ENCODE measurements at places on chromosomes 12 and 14. TPM values are rescaled to one million over a fixed set of nuclear protein-coding genes. Genes with fewer than 3 reads are reported as not detected.
A peak's percentile ranks its signal among the peaks of the same experiment; 100 is the strongest.

- no peak for DNase-seq
Observed at GRCh38 chr12:59425798-59426197, 170.0 kb upstream of the SLC16A7 start.

GRCh38 chr12:12294215-12295005 lies 27.6 kb upstream of the LRP6 start:
- DNase-seq, result no peak

- DNase-seq, result no peak
Observed at GRCh38 chr12:108373111-108373510, 34.0 kb upstream of the CMKLR1 start.

DNA sequence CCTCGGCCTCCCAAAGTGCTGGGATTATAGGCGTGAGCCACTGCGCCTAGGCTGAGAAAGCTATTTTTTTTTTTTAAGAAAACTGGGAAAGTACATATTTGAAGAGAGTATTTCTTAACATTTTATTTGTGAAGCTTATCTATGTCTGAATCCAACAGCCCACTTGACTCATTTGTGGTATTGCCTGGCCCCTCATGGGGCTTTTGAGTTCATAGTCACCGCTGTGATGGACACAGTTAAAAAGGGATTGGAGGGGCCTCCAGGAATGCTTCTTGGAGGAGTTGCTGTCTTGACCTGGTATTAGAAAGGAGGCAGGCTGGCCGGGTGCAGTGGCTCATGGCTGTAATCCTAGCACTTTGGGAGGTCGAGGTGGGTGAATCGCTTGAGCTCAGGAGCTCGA lies 26.5 kb downstream of the BCL7A start:
- no peak for DNase-seq

DNA sequence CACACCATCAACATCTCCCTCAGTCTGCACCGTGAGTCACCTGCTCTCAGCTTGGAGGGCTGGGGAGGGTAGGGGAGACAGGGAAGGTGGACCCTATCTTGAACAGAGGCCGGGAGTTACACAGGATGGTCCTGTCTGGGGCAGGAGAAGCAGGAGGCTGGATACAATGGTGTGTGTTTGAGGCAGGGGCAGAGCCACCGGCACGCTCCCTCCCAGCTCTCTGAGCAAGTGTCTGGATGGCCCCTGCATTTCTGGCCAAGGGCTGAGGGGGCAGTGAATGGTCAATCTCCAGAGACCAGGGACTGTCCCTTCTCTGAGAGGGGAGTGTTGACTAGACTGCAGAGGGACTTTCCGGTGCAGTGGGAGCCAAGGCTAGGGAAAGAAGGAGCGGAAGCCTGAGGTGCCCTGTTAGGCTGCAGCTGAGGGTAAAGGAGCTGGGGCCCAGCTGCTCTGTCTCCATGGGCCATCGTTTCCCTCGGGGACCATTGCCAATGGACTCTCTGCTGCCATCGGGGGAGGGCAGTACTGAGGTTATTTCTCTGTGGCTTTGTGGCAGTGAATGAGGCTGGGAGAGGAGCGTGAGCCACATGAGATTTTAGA lies 1.9 kb downstream of the LRP1-AS start:
- no peak for DNase-seq

GRCh38 chr12:132444957-132445883 lies 44.7 kb upstream of the FBRSL1 start:
- DNase-seq, result peak; percentile 45

DNA sequence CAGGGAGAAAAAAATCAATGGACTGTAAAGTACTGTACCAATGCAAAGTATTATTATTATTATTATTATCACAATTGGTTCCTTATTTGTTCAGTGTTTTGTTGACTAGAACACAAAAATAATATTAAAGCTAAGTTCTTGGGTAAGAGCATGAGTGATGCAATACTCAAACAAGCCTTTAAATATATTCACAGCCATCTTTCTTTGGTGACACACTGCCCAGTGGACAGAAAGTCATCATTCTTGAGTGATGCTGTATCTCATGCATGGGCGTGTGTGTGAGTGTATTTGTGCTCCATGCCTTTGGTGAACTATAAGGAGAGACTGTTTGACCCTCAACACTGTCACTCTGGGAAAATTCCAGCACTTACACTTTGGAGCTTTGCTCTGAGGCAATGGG lies 93.6 kb downstream of the KCNK10 start:
- DNase-seq, result no peak

DNA sequence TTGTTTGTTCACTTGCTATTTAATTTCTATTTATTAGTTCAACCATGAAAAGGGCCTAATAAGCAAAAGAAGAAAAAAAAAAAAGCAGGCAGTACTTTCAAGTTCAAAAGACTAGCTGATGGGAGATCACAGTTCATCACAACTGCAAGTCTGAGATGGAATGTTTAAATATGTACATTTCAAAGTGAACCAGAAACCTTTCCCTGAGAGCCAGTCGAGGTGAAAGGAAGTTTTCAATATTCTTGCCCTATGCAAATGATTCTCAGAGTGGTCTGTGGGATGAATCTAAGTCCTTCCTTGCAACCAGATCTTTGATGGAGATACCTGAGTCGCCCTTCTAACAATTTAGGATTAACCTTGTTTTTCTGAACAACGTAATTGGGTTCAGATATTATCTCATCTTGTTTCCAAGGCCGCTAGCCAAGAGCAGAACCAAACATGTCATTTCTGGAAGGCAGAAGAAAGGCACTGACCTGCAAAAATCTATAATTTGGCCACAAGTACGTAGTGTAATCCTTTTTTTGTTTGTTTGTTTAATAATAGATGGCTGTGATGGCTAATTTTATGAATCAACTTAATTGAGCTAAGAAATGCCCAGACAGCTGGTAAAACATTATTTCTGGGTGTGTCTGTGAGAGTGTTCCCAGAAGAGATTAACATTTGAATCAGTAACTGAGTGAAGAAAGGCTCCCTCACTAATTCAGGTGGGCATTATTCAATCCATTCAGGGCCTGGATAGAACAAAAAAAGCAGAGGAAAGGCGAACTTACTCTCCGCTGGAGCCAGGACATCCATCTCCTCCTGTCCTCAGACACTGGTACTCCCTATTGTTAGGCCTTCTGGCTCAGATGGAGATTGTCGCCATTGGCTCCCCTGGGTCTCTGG lies 171.1 kb upstream of the TMPO start:
- DNase-seq, result no peak

GRCh38 chr12:116277467-116278278 lies at the start of gene MED13L:
Gene MED13L (minus strand): TSS chr12:116277693. CDS start chr12:116277131, 562 bp downstream.
- DNase-seq, result peak; percentile 98

DNA sequence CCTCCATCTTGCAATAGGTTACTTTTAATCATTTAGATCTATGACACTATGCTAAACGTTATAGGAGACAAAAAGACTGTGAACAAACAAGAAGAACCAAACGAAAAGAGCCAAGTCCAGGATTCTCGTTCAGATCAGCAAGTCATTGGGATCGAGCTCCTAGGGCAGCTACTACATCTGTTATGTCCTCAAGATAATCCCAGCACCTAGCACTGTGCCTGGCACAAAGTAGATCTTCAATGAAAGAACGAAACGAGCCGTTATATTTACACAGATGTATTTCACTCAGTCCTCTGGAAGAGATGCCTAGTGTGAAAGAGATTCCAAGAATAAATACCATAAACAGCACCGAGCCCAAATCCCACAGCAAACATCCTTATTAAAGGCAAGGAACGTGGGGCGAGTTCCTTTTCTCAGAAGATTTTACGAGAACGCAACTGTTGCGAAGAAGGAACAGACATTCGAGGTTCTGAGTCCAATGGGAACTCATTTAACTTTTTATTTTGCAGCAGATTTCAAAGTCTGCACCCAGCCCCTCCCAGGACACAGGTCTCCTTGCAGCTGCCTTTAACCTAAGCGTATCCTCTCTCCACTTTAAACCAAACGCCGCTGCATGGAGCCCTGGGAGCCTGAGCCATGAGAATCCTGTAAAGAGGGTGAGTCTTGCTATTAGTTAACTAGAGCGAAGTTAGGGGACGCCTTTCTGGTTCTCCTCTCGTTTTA lies 544 bp upstream of the TDP1 start:
- no peak for DNase-seq

- DNase-seq, result no peak
Observed at GRCh38 chr12:71533703-71534102, 94.1 kb downstream of the LGR5 start.

- DNase-seq, result no peak
Observed at GRCh38 chr12:50363141-50363540, 33.3 kb downstream of the FAM186A start.

- no peak for DNase-seq
Observed at GRCh38 chr12:115155665-115156645, 472.0 kb upstream of the TBX3 start.

DNA sequence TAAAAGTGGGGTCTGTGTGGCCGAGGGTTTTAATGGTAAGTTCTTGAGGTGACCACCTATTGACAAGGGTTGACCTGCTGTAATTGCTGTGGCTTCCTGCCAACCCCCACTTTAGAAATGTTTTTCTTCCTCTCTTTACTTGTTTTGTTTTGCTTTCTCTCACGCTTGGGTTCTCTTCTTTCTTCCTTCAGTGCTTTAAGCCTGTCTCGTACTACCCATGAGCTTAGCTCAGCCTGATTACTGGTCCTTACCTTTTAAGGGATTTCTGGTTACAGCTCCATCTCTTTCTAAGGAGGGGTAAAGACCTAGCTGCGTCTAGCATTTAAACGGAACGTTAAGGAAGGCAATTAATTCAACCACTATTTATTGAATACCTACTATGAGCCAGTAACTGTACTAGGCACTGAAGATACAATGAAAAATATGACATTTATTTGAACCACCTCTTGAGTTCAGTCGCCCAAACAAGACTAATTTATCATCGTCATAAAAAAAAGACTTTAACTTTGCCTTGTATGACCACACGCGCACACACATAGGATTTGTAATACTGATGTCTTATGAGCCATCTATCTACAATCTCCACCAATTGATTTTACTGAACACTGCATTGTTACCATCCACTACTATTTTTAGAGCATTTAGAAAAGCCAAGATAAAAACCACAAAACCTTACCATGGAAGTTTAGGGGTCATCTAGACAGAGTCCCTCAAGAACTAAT lies 888 bp upstream of the PPP1R12A start:
- DNase-seq, result no peak

DNA sequence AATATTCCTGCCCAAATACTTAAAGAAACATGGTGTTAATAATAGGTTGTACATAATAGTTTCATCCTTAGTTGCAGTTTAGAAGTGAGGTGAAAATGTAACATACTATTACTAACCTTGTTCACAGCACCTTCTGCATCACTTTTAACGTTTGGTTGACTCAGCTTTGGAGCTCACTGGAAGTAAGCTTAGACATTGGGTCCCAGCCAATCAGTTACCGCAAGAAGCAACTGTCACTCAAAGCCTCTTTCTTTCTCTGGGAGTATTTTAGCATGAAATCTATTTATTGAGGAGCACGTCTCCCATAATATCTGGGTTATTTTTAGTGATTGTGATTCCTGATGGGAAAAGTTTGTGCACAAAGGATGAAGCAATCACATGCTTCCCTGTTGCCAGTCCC lies 472.6 kb downstream of the SNAPC1 start:
- DNase-seq, result no peak

DNA sequence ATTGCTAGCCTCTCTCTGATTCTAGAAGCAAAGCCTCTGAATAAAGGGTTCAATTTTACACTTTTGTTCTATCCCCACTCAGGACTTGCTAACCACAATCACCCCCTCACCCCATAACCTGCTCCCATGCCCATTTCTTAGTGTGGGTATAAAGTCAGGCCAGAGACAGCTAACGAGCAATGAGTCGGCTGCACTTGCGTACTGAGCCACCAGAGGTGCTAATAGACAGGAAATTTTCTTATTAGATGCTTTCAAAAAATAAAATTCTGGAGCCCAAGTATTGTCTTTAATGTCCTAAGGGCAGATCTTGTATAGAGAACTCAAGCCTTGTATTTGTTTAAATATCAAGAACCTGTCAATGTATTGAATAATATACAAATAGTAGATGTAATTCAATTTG lies 256.9 kb downstream of the SYT1 start:
- DNase-seq, result no peak

DNA sequence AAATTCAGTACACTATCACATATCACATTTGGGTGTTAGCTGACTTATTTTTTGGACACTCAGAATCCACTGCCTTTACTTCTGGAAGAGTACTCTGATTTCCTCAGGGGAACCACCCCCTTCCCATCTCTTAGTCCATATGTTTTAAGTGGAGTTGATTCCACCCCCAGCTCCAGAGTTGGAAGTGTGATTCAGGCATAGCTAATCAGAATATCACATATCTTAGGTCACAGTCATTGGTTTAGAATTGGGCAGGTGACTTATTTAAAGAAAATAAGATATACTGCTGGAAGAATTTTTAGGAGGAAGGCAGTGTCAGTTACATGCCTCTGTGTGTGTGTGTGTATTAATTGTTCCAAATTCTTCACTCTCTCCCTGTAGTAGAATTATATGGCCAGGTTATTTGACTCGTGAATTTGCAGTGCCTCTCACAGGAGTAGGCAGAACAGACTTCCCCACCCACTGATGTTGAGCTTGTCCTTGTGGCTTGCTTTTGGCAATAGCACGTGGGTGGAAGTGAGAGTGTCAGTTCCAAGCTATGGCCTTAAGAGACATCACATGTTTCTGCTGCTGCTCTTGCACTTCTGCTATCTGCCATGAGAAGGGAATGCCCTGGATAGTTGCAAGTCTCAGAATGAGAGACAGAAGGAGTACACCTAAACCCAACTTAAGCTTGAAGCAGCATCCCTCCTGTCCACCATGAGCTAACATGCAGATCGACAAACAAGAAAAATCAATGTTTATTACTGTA lies 6.4 kb upstream of the GAS2L3 start:
- DNase-seq, result no peak

DNA sequence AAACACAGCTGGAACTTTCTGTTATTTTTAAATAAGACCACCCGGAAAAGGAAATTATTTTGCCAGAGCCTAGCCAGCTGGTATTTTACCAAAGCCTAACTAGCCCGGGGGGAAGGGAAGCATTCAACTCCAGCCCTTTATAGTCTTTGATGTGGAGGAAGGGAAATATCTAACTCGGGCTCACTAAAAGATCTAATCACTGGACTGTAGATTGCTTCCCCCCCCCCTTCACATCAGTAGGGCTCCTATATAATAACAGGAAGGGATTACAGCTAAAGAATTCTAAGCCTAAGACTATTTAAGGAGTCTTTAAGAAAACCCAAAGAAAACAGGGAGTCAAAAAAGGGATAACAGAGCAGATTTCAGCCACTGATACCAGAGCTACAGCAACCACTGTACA lies 431.1 kb downstream of the KCNH5 start:
- no peak for DNase-seq

Gene FRS2
- total RNA-seq, result 25.8 TPM

Gene KRT83
- not detected for total RNA-seq

Gene IL25
- not detected for total RNA-seq

Gene TAMALIN
- 56.1 TPM for total RNA-seq

Gene WNT1
- total RNA-seq, result not detected

Gene ADCY4
- total RNA-seq, result 47.4 TPM

Gene DPY19L2
- 4.0 TPM for total RNA-seq

Gene ACRBP
- 7.2 TPM for total RNA-seq

Gene MOAP1
- total RNA-seq, result 43.8 TPM

Gene MIS18BP1
- 19.2 TPM for total RNA-seq
